ENCODE measurements at places on chromosomes 1 and 21.
A peak's percentile ranks its signal among the peaks of the same experiment; 100 is the strongest.

DNA sequence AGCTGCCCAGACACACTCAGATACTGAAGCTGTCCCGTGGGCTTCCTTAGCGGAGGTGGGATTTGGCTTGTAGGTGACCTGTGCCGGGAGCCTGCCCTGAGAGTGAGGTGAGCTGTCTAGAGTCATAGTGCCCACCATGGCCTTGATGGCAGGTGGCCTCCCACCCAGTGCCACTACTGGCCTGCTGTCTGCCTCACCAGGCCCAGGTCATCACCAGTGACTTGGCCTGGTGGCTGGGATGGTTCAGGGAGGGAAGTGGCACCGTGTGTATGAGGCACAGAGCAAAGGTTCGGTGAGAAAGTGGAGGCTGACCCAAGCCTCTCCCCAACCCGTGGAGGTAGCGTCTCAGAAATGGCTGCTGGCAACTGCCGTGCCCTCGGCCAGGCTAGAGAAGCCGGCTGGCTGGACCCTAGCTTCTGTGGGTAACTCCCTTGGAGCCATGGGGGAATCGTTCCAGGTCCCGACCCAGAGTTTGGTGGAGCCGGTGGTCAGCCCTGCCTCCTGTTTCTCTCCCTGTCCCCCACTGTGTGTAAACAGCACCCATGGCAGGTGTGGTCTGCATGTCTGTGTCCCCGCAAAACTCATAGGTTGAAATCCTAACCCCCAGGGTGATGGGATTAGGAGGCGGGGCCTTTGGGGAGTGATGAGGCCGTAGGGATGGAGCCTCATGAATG is 155.4 kb upstream of the C1orf174 start:
- DNase-seq = peak; percentile 74

GRCh38 chr1:151822404-151822803 is 9.2 kb downstream of the RORC start:
- no peak for DNase-seq

DNA sequence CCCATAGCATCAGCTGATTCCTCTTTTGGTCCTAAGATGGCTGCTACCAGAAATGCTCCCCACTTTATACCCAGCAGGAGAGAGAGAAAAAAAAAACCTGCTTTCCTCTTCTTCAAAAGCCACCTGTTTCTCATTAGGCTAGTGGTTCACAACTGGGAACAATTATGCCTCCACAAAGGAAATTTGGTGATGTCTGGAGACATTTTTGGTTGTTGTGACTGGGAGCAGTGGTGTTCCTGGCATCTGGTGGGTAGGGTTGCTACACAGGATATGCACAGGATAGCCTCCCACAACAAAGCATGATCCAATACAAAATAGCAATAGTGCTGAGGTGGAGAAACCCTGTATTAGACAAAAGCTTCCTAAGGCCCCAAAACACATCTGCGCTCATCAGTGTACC is 38.5 kb upstream of the SGIP1 start:
- no peak for DNase-seq

DNA sequence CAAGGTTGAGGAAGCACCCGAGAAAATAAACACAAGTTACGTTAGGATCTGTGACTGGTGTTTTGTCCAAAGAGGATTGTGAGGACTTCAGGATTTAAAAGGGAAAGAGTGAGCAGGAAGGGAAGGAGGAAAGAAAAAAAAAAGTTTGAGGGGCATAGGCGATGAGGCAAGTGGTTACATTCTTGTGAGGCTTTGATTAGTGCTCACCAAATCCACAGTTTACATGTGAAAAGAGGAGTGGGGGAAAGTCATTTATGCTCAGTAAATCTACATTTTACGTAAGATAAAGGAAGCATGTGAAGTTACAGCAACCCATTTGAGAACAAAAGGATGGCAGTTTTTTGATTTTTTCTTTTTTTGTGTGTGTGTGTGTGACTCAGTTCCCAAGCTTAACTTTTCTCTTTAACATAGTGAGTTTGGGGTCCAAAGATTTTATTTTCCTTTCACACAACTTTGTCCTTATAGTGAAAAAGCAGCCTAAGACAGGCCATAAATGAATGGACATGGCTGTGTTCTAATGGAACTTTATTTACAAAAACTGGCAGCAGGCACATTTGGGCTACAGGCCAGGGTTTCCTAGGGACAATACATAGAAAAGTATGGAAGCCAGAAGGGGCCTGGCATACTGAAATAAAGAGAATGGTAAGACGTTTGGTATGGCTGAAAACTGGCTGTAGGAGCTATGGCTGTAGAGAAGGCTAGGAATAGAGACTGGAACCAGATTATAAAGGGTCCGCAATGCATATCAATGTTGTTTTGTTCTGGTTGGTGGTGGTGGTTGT is 121.7 kb downstream of the FGGY start:
- DNase-seq = no peak

- DNase-seq = no peak
These were observed 49.5 kb upstream of the LRRN2 start for GRCh38 chr1:204735042-204735441.

- no peak for DNase-seq
These were observed 91.2 kb upstream of the KCTD3 start for GRCh38 chr1:215475796-215476481.

DNA sequence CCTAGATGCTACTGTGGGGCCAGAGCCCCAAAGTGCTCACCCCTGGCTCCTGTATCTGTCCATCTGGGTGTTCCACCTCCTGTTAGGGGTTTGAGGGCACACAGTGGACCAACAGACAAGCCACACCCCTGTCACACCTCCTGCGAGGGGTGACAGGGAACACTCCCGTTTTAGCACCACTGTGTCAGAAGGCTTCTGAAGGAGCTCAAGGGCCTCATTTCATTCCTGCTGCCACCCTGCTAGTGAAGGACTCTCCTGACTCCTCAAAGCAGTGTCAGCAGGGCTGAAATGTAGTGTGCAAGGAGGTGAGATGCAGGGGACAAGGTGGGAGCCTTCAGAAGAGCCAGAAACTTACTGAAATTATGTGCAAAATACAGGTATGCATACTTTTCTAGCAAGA is 174.6 kb downstream of the GPATCH2 start:
- no peak for DNase-seq

- peak; percentile 91 for DNase-seq
These were observed at the start of gene DDAH1 for GRCh38 chr1:85465099-85465785. DDAH1 (minus strand) TSS chr1:85465159; CDS start chr1:85465045, 114 bp downstream.

GRCh38 chr1:2115702-2116341 is 65.6 kb downstream of the PRKCZ start:
- peak; percentile 68 for DNase-seq

DNA sequence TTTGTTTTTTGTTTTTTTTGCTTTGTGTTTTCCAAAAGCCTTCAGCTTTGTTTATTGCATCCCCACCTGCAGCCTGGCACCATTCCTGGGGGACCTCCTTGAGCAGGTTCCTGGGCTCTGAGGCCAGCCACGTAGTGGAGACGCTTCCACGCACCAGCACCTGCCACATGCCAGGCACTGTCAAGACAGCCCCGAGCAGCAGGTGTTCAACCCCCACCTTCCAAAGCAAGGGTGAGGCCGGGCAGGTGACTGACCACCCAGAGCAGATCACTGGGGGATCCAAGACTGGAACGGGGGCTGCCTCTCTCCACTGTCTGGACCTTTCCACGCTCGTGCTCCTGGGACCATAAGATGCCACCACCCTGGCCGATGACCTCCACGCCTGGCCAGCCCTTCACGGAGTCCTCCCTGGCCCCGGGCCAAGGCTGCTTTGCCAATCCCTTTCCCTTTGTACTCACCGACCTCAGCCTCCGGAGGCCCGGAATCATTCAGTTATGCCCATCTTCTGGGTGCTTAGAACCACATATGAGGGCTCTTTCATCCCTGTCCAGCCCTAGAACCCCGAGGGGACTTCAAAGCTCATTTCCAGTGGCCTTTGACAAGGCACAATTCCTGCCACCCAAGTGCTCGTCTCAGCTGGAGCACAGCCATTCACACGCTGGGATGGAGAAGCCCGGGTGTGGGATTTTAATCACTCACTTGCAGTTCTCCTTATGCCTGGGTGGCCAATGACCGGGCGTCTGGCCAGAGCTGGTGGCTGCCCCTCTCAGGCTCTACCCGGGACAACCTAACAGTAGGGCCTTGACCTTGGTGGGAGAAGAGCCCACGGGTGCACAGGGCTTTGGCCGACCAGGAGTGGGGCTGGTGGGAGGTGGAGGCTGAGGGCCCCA is 330.8 kb downstream of the NPHP4 start:
- no peak for DNase-seq

DNA sequence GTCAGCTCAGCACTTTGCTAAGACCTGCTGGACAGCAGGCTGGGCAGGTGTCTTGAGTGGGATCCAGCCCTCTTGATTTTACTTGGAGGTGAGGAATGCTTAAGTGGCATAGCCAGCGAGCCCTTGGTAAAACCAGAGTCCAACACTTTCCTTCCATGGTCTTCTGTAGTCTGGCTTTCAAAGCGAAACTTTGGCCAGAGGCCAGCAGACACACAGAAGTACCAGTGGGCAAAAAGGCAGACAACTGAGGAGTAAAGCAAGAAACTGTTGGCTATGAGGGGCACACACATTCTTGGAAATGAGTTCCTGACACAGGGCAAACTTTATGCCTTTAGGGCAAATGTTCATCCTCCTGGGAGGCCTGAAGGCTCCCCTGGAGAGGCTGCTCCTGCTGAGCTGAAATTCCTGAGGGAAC is 281.0 kb upstream of the POU3F1 start:
- DNase-seq = no peak

GRCh38 chr1:156149374-156150332 is 3.7 kb upstream of the SEMA4A start:
- no peak for DNase-seq

DNA sequence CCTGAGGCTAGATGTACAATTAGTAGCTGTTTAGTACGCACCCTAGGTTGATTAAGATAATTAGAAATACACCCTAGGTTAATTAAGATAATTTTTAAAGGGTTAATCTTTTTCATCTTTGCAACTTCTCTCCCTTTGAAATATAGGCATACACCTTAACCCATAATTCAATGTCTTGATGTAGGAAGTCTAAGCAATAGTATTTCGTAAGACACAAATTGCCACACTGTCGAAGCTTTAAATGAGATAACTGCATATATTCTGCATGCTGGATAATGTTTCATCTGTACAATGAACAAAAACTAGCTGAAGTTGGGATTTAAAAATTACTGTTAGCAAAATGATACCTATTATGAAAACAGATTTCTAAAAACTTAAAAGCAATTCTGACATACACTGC is 122.9 kb downstream of the EVI5 start:
- no peak for DNase-seq

DNA sequence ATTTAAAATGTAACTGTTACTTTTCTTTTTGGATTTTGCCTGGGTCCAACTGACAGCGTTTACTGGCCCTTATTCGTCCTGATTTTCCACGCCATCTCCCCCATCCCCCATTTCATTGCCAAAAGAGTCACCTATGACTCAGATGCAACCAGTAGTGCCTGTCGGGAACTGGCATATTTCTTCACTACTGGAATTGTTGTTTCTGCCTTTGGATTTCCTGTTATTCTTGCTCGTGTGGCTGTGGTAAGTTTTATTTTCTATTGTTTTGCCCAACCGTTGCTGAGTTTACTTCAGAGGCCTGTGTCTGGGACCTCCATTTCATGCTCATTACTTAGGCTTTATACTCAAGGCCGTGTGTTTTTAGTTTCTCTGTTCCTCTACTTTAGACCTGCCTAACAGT is 9.3 kb downstream of the LEPR start:
- DNase-seq = no peak

DNA sequence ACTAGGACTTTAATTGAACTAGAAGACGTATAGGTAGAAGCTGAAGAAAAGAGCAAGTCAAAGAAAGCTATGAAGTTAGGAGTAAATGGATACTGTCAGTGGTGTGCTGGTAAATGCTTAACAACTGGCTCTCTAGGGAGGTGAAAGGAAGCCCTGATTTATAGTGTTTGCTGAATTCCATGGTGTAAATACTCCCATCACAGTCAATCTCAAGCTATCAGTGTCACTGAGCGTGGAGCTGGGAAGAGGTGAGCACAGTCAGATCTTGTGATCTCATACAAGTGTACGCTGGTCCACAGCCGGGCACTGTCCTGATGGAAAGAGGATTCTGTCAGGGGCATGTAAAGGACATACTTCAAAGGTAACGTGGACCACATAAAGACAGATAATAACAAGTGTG is 28.3 kb downstream of the ELAPOR1 start:
- no peak for DNase-seq

- DNase-seq = no peak
These were observed 2.4 kb upstream of the COL11A1 start for GRCh38 chr1:103110701-103111100.

DNA sequence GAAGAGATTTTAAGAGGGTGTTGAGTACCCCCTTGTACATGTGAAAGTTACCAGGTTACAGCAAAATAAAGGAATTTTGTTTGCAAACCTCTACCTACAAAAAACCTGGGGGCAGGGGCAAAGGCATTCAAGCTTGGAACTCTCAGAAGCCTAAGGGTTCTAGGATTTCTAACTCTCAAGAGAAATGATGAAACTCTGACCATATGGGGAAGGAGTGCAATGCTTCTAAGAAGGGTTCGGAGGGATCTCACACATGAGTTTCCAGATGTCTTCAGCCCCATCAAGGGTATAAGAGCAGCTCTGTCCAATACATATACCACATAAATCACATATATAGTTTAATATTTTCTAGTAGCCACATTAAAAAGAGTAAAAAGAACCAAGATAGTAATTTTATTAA is 7.3 kb upstream of the FCGR2A start:
- DNase-seq = no peak

- no peak for DNase-seq
These were observed 657.0 kb downstream of the AMY1C start for GRCh38 chr1:104406728-104407127.

Data from chondrocyte (in vitro differentiated cells).